Prostate gland (tissue), 2 donors: ENCODE measurements at places on chromosomes 11 and 22. TPM values are rescaled to one million over a fixed set of nuclear protein-coding genes. Genes with fewer than 3 reads are reported as not detected.

GRCh38 chr11:8934742-8935488, 2.2 kb upstream of the C11orf16 start:
- DNase-seq, result no peak

GRCh38 chr11:74493791-74494630, 487 bp upstream of the LIPT2 start:
- DNase-seq, result no peak

DNA sequence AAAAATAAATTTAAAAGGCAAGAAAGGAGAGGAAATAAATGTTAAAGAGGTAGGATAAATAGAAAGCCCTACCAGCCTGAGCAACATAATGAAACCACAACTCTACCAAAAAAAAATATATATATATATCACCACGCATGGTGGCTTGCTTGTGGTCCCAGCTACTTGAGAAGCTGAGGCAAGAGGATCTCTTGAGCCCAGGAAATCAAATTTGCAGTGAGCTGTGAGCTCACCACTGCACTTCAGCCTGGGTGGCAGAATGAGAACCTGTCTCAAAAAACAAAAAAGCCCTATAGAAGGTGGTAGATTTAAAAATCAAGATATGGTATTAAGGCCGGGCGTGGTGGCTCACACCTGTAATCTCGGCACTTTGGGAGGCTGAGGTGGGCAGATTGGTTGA, 10.5 kb downstream of the NUCB2 start:
- no peak for DNase-seq

GRCh38 chr11:97574976-97575665, 1185.3 kb downstream of the JRKL start:
- DNase-seq, result no peak

The BIRC3 gene
- total RNA-seq, result 9.2 TPM
